ENCODE measurements at places on chromosomes 4 and X. TPM values are rescaled to one million over a fixed set of nuclear protein-coding genes. Genes with fewer than 3 reads are reported as not detected.

DNA sequence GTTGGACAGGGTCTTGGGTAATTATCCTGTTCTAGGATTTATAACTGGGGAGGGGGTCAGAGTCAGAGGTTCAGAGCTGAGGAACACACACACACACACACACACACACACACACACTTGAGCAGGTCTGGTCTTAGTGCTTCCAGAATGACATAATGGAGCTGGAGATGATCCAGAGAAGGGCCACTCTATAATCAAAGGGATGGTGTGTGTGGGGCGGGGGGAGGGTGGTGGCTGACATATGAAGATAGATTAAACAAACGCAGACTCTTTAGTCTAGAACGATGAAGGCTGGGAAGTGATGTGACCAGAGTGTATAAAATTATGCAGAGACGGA lies 434 bp upstream of the TMEM255A start:
- DNase-seq, result no peak
- H3K27ac ChIP-seq, result no peak overlapping the region
- no peak overlapping the region for H3K4me3 ChIP-seq
- H3K27me3 ChIP-seq, result peaks cover 68% of the 10 kb centered on the region

DNA sequence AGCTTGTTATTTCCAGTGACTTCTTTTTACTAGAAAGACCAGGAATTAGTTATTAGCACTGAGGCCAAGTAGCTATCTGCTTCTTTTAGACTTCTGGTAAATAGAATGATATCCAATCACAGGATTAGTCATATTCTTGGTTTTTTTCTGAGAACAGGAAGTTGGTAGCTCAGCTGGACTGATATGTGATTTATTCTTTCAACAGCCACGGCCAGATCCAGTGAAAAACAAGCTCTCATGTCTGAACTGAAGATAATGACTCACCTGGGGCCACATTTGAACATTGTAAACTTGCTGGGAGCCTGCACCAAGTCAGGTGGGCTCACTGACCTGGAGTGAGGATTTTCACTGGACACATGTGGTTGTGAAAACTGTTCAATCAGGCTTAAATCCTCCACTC lies 48.6 kb downstream of the PDGFRA start:
- no peak overlapping the region for H3K27ac ChIP-seq
- H3K4me3 ChIP-seq, result no peak overlapping the region
- no peaks in the 10 kb centered on the region for H3K27me3 ChIP-seq
- no peaks in the 10 kb centered on the region for H3K36me3 ChIP-seq
- DNase-seq, result no peak

Gene SHISA3
- 0.80 TPM for total RNA-seq

Gene BEX2
- total RNA-seq, result 2.6 TPM

DNA sequence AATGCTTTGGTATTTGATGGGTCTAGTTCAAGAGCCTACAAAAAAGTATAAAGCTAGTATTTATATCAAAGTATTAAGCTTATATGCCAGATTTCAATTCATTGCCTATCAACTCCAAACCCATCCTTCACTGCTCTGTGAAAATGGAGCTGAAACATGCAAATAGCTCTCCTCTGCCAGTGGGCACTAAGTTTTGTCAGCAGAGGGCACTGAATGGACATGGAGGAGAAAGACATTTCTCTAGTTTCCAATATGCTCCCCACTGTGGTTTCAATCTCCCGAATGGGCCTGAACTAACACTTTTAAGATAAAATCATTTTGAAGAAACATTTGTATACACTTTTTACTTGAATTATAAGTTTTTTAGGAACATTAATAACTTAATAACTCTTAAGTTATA lies 12.4 kb downstream of the PPID start:
- H3K4me3 ChIP-seq, result no peak overlapping the region
- peaks cover 84% of the 10 kb centered on the region for H3K36me3 ChIP-seq
- no peak for DNase-seq
- no peak overlapping the region for H3K27ac ChIP-seq
- peaks cover 8% of the 10 kb centered on the region for H3K4me1 ChIP-seq

GRCh38 chrX:15301924-15302323 lies 13.5 kb downstream of the ASB11 start:
- peaks cover 7% of the 10 kb centered on the region for H3K4me1 ChIP-seq
- H3K27ac ChIP-seq, result no peak overlapping the region
- H3K4me3 ChIP-seq, result no peak overlapping the region
- no peak for DNase-seq
- no peaks in the 10 kb centered on the region for H3K27me3 ChIP-seq

Gene MAP3K15
- total RNA-seq, result 0.94 TPM

DNA sequence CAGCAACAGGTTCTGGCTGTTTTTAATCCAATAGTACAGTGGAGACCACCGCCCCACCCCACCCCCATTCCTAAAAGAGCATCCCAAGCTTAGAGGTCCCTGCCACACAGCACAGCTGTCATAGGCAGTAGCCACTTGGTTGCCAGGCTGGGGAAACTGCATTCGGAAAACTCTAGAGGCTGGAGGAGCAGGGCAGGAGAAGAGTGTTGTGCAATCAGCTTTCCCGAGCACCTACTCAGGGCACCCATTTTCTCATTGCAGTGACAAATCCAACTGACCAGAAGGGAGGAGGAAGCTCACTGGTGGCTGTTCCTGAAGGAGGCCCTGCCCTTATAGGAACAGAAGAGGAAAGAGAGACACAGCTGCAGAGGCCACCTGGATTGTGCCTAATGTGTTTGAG lies 1.1 kb downstream of the CXCL1 start:
- no peaks in the 10 kb centered on the region for H3K36me3 ChIP-seq
- peaks cover 30% of the 10 kb centered on the region for H3K27me3 ChIP-seq
- no peak overlapping the region for H3K27ac ChIP-seq
- no peak overlapping the region for H3K4me3 ChIP-seq
- no peak for DNase-seq

DNA sequence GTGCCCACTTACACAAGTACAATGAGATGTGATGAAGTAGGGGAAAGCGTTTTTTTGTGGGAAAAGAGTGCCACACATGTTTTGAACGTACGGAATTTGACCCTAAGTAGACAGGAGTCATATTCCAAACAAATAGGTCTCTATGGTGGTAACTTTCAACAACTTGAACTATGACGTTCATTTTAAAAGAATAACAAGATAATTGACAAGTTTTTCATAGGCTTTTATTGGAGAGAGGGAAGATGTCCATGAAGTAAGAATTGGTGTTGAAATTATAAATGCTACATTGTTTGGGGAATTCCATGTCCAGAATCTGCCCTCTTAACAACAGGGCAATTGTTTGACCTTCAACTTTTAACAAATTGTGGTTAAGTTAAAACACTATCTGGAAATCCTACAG lies 126.5 kb downstream of the GASK1B start:
- H3K27ac ChIP-seq, result no peak overlapping the region
- H3K27me3 ChIP-seq, result no peaks in the 10 kb centered on the region
- no peaks in the 10 kb centered on the region for H3K4me1 ChIP-seq
- no peaks in the 10 kb centered on the region for H3K36me3 ChIP-seq
- DNase-seq, result no peak

Gene LRP2BP
- total RNA-seq, result 0.55 TPM

DNA sequence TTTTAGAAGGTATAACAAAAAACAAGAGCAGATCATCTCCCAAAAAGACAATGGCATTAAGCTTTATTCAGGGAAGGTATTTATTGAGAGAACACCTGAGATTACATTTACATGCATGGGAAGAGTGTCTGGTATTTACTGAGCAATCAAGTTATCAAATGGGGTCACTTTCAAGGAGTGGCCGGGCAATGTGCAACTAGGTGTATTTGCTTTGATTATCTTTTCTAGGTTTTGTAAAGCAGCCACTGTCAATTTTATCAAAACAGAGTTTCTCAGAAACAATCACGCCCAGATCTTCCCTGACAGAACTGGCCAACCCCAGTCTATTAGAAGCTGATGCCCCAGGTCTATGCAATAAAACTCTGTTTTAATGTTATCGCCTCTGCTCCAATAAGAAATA lies 169.5 kb downstream of the GLRA2 start:
- H3K4me1 ChIP-seq, result no peaks in the 10 kb centered on the region
- H3K27ac ChIP-seq, result no peak overlapping the region
- no peaks in the 10 kb centered on the region for H3K27me3 ChIP-seq
- H3K4me3 ChIP-seq, result no peak overlapping the region
- no peaks in the 10 kb centered on the region for H3K36me3 ChIP-seq

GRCh38 chrX:153765138-153766079 lies 1.4 kb downstream of the PLXNB3 start:
- H3K36me3 ChIP-seq, result no peaks in the 10 kb centered on the region
- H3K4me3 ChIP-seq, result no peak overlapping the region
- H3K27ac ChIP-seq, result no peak overlapping the region
- peaks cover 4% of the 10 kb centered on the region for H3K4me1 ChIP-seq
- no peak for DNase-seq
- H3K27me3 ChIP-seq, result no peaks in the 10 kb centered on the region

DNA sequence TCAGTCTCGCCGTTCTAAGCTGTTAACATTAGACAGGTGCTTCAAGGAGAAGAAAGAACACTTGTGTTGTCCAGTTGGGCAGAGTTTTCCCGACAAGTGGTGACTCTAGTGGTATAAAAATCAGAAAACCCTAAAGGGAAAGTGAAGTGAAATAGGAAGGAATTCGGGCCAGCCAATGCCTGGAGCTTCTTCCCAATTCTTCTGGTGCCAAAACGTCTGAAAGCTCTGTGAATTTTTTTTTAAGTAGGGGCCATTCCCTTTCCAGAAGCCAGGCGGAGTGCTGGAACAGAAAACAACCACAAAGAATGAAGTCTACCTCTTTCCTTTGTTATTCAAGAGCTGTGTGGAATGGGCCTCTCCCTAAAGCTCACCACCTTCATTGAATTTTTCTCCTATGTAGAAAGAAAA lies 43.1 kb upstream of the PPARGC1A start:
- H3K4me1 ChIP-seq, result no peaks in the 10 kb centered on the region
- no peaks in the 10 kb centered on the region for H3K27me3 ChIP-seq
- DNase-seq, result no peak
- H3K27ac ChIP-seq, result no peak overlapping the region
- no peaks in the 10 kb centered on the region for H3K36me3 ChIP-seq

Gene FAM149A
- 0.30 TPM for total RNA-seq

Gene CENPE
- total RNA-seq, result 36.5 TPM

Gene GAGE12H
- not detected for total RNA-seq

- no peaks in the 10 kb centered on the region for H3K36me3 ChIP-seq
- no peaks in the 10 kb centered on the region for H3K27me3 ChIP-seq
- no peak overlapping the region for H3K27ac ChIP-seq
- no peak overlapping the region for H3K4me3 ChIP-seq
Observed at GRCh38 chr4:128354205-128354821, 66.7 kb upstream of the PGRMC2 start.

- H3K27me3 ChIP-seq, result peaks cover 21% of the 10 kb centered on the region
- no peak overlapping the region for H3K4me3 ChIP-seq
- no peak overlapping the region for H3K27ac ChIP-seq
- DNase-seq, result no peak
- H3K4me1 ChIP-seq, result no peaks in the 10 kb centered on the region
- no peaks in the 10 kb centered on the region for H3K36me3 ChIP-seq
Observed at GRCh38 chr4:168614281-168615057, 117.6 kb downstream of the PALLD start.

GRCh38 chrX:25001808-25002660 lies 13.7 kb downstream of the ARX start:
- peaks cover 8% of the 10 kb centered on the region for H3K4me1 ChIP-seq
- H3K27ac ChIP-seq, result no peak overlapping the region
- peaks cover 3% of the 10 kb centered on the region for H3K36me3 ChIP-seq
- H3K4me3 ChIP-seq, result no peak overlapping the region
- no peak for DNase-seq

Gene TIMM17B
- 71.6 TPM for total RNA-seq

All from activated T-helper 2 cell treated with anti-CD3 and anti-CD28 coated beads, Interferon-gamma antibody, Interleukin-2, Interleukin-4, amounts not matched to agents 10 μg/mL and 5 μg/mL and 100 μg/mL, durations not matched to agents 14 hours and 24 hours and 36 hours (primary cell).